BE2C (cell line): ENCODE measurements at places on chromosomes 7 and 10.

- DNase-seq: no peak
Observed at GRCh38 chr7:66344166-66344565, 139.0 kb downstream of the TPST1 start.

DNA sequence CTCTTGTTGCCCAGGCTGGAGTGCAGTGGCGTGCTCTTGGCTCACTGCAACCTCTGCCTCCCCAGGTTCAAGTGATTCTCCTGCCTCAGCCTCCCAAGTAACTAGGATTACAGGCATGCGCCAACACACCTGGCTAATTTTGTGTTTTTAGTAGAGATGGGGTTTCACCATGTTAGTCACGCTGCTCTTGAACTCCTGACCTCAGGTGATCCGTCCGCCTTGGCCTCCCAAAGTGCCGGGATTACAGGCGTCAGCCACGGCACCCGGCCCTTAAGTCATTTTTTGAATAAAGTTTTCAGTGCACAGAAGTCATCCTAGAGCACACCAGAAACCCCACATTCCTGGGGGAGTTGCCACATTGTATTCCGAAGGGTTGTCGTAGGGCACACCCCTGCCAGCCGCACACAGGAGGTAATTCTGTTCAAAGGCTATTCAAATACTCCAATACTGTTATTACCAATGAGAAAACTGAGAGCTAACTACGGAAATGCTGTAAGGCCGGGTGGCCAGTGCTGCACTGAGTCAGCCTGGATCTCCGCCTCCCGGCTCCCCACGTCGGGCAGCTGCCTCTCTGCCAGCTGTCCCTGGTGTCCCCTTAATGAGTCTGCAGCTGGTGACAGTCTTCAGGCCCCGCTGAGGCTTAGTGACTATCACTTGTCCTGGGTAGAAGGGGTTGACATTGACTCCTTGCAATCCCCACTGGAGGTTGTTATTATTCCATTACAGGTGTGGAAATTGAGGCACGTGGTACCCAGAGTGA lies 8.6 kb upstream of the RFC2 start:
- peak; percentile 32 for DNase-seq

DNA sequence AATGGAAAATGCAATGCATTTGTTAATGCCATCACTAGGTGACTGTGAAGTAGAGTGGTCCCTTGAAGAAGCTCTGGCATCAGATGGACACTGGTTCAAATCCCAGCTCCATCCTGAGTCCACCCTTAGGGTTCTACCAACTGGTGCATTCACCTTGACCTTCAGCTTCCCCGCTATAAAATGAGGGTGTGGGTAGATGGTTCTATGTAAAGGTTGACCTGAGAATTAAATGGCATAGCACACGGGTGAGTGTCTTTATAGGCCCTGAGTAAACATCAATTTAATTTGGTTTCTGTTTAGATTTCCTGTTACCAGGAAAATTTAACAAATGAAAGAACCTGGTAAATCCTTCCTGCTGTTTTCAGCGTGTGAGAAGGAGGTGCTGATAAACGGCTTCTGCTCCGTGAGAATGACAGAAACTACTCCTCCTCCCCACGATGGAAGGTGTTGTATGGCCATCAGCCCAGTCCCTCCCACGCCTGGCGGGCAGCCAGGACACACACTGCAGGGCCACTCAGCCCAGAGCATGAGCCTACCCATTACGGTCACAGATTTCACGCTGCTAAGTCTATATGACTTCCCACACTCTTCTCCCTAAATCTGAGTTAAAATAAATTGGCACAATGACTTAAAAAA lies 210.1 kb downstream of the TNS3 start:
- peak; percentile 80 for DNase-seq

DNA sequence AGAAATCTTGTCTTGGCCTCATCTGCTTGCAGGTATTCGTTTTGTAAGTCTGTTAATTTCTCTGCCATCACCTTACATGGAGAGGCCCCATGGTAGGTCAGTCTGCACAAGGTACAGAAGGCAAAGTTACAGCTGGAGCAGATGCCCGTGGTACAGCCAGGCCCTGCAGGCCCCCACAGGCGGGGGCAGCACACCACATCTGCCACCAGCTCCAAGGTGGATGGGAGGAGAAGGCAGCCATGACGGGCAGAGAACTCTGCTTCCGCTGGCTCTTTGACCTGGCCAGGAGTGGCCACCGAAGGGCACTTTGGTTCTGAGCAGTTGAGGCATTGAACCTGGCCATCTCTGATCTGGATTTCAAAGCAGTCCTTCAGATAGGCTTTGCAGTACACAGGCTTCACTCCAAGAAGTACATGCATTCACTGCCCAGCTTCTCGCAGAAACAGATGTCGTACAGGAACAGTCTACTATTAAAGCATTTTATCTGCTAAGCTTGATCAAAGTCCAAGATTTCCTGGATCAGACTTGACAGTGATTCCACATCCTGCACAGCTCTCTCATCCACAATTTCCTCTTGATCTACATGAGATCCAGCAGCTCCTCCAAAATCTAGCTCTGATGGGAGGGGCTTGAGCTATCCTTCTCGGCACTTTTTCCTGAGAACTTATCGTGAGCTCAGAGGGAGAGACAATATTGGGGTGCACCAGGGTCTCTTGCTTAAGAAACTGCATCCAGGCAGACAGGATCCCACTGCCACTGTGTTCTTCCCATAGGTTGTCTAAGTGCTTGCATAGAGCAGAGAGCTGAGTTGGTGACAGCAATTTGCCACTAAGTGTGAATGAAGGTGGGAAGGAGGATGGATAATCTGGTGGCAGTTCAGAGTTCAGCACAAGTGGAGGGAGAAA lies 120.7 kb downstream of the TRRAP start:
- no peak for DNase-seq

GRCh38 chr10:71799608-71800453 lies 26.5 kb upstream of the VSIR start:
- DNase-seq: no peak

DNA sequence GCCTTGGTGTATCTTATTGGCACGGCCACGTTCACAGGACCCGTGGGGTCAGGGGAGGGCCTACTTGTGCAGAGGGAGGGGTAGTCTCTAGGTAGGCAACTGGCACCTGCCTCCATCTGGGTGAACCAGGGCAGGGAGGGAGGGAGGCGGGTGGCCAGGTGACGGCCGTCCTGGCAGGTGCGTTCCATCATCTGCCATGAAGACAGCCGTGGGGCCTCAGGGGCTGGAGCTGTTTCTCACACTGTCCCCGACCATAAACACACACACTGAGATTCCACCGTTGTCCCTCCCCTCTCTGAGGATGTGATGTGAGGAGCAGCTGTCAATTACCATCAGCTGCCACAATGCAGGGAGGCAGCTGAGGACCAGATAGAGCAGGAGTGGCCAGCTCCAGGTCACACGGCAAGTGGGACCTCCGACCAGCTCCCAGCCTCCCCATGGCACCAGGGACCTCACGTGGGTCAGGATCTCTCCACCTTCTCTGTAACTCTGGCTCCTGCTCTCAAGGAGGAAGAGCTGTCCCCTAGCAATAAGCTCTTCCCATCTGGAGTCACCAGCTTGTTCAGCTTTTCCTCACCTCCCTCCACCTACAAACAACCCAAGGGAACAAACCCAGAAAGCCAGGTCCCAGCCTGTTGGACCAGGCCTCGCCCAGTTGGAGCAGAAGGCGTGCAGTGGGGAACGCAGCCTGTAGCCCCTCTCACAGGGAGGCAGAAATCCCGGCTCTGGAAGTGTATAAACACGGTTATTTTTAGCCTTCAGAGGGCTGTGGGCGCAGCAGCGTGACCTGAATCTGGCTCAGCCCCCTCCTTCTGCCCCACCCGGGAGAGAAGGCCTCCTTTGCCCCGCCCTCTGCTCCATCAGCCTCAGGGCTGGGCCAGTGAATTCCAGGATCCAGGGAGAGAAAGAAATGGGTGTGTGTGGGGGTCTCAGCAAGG lies 33.1 kb downstream of the ZMIZ1 start:
- DNase-seq: peak; percentile 56

- DNase-seq: no peak
Observed at GRCh38 chr10:14660831-14661230, 113.9 kb downstream of the FAM107B start.

- no peak for DNase-seq
Observed at GRCh38 chr7:36441344-36442022, 51.8 kb downstream of the ANLN start.

- no peak for DNase-seq
Observed at GRCh38 chr10:79296431-79296830, 50.8 kb upstream of the PPIF start.

DNA sequence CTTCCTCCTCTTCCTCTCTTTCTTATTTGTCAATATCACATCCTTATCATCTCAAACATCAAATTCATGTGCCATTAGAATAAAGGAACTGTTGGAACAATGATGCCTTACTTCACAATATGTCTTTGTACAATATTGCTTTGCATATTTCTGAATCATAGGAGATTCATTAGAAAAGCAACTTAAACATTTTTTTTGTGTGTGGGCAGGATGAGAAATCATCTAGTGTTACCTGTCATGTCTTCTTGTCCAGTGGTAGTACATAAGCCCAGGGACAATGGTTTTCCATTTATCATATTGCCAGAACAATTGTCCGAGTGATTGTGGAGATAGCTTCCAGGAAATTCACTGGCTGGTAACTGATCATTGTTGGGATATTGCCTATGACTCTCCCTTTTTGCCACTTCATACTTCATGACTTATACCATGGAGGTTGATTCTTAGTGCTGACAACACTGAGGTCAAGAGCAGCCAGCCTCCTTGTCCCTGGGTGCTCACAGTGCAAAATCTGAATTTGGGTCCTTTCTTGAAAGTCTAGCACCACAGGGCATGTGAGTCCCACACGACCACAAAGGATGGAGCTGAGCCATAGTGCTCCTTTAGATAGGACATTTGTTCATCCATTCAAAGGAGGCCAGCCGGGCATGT lies 215.0 kb downstream of the MDFIC start:
- no peak for DNase-seq

GRCh38 chr10:26367771-26368170 lies 70.4 kb upstream of the APBB1IP start:
- DNase-seq: no peak

GRCh38 chr7:55641273-55641691 lies 69.0 kb upstream of the VOPP1 start:
- DNase-seq: peak; percentile 38

- DNase-seq: peak; percentile 19
Observed at GRCh38 chr7:142587578-142588191, 161.6 kb upstream of the PRSS1 start.

- DNase-seq: no peak
Observed at GRCh38 chr7:80082213-80082612, 52.4 kb upstream of the GNAI1 start.

DNA sequence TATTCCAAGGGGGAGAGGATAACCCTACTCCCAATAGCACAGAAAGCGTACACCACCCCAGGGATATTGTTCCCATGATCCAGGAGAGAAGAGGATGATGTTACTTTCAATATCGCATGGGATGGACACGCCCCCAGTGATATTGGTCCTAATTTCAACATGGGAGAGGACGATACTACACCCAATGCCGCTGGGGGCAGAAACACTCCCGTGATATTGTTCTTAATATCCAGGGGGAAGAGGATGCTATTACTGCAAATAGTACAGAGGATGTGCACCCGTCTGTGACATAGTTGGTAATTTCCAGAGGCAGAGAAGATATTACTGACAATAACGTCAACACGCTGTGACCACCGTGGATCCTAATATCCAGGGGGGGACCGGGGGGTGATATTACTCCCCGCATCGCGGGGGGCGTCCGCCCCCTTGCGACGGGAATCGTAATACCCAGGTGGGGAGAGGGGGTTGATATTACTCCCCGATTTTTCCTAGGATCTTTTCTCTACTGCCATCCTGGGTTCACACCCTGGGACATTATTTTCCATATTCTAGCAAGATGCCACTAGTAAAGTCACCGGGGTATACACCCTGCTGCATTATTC lies 16.6 kb downstream of the MEIG1 start:
- DNase-seq: peak; percentile 20

GRCh38 chr10:132305654-132306342 lies 2.0 kb downstream of the STK32C start:
- no peak for DNase-seq

GRCh38 chr7:159078193-159078910 lies 66.3 kb downstream of the VIPR2 start:
- no peak for DNase-seq

GRCh38 chr10:104255311-104255981 lies 754 bp downstream of the GSTO1 start:
- DNase-seq: no peak
